Thoracic aorta (tissue), 2 donors: ENCODE measurements at places on chromosomes 11 and 22.

DNA sequence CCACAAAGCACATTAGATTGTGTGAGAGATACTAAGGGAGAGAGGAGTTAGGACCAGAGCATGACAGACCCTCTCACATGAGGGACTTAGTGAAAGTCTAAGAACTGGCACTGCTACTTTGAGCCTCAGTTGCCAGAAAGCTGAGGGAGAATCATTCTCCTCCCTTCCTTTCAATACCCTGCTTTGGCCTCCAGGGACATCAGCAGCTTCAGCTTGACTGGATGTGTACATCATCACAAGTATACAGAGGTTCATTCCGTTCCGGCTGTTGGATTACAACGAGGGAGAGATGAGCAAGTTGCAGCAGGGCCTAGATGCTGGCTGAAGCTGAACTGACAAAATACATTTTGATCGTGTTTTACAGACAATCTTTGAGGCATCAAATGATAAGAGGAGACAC, 15.7 kb upstream of the ANO5 start:
- DNase-seq = no peak

GRCh38 chr11:45085646-45086501, 60.6 kb upstream of the PRDM11 start:
- DNase-seq = no peak

- DNase-seq = no peak
Measured at GRCh38 chr22:40764763-40765441, 54.2 kb downstream of the SLC25A17 start.

DNA sequence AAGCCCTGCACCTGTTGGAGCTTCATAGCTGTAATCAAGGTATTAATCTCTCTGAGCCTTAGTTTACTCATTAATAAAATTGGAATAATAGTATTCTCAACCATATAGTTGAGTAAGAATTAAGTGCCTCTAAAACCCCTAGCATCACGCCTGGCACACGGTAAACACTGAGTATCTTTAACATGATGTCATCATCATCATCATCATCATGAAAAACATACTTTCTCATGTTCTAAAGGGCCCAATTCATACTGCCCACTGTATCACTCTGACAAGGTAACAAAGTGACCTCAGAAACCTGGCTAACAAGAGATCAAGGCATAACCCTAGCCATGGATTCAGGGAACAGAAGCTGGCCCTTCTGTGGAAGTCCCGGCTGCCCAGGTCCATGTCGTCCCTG, 58.4 kb downstream of the KIRREL3 start:
- DNase-seq = no peak

- DNase-seq = no peak
Measured at GRCh38 chr22:48709453-48709852, 1118.2 kb downstream of the BRD1 start.
